ENCODE measurements at places on chromosomes 13 and 19. TPM values are rescaled to one million over a fixed set of nuclear protein-coding genes. Genes with fewer than 3 reads are reported as not detected.

Gene ZNF14
- total RNA-seq = 25.0 TPM

Gene SLC7A9
- 2.1 TPM for total RNA-seq

Gene NKPD1
- 0.54 TPM for total RNA-seq

Gene DNASE2
- total RNA-seq = 6.3 TPM

Gene SMIM44
- total RNA-seq = not detected

Gene THSD8
- total RNA-seq = not detected

Gene DACH1
- 70.0 TPM for total RNA-seq

Gene NBEA
- total RNA-seq = 168 TPM
